Mesothelial cell of epicardium (in vitro differentiated cells): ENCODE measurements at places on chromosomes 7 and 10. TPM values are rescaled to one million over a fixed set of nuclear protein-coding genes. Genes with fewer than 3 reads are reported as not detected.

GRCh38 chr10:99976886-99977665 lies 32.7 kb downstream of the DNMBP start:
- no peaks in the 10 kb centered on the region for H3K36me3 ChIP-seq
- peaks cover 52% of the 10 kb centered on the region for H3K4me1 ChIP-seq
- no peak for DNase-seq
- peak overlapping the region; percentile 96 for H3K27ac ChIP-seq

CCDC146 gene
- total RNA-seq = 9.2 to 13.9 TPM (median 12.1 TPM) in 3 replicates

- H3K27me3 ChIP-seq = peaks cover 5% of the 10 kb centered on the region
- H3K4me1 ChIP-seq = peaks cover 11% of the 10 kb centered on the region
Observed at GRCh38 chr10:9274206-9274755, 1219.8 kb downstream of the GATA3 start.

- peak overlapping the region; percentile 47 for H3K27ac ChIP-seq
- no peaks in the 10 kb centered on the region for H3K27me3 ChIP-seq
- peaks cover 22% of the 10 kb centered on the region for H3K36me3 ChIP-seq
- H3K4me3 ChIP-seq = no peak overlapping the region
Observed at GRCh38 chr10:122259075-122259466, 12.0 kb upstream of the BTBD16 start.
